ENCODE measurements at places on chromosomes 1 and 21.

GRCh38 chr1:156599811-156600210 lies 1.5 kb downstream of the GPATCH4 start:
- DNase-seq: peak; percentile 76

GRCh38 chr1:240255922-240256321 lies 164.2 kb downstream of the FMN2 start:
- no peak for DNase-seq

DNA sequence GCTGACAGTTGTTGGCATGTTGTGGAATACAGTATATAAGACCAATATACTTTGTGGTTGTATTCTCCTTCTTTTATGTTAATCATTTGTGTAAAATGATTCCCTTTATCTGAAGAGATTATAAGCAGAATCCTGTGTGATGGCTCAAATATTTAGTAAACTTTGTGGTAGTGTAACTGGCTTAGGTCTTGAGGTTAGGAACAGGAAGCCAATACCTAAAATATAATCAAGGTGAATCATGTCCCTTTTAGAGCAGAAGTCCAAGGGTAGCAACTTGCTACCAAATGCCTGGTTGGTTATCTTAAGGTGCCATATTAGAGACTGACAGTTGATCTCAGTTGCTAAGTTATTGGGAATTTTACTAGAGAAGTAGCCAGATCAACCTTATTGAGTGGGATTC lies 398.5 kb upstream of the ADAMTS5 start:
- DNase-seq: no peak

GRCh38 chr1:94304553-94304952 lies 67.2 kb upstream of the ARHGAP29 start:
- no peak for DNase-seq

DNA sequence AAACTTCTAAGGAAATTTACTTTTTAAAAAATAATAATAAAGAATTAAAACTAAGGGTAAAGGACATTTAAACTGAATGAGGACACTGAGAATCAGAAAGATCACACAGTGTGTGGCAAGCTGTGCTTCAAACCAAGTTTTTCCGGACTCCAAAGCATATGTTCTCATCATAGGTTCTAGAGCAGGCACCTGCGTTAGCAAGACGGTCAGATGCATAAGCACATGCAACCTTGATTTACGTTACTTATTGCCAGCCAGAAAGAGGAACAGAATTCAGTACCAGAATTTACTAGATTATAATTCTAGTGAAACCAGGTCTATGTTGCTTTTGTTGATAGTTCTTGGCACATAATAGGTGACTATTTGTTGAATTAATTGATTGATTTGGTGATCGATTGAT lies 6.2 kb upstream of the LBR start:
- no peak for DNase-seq

DNA sequence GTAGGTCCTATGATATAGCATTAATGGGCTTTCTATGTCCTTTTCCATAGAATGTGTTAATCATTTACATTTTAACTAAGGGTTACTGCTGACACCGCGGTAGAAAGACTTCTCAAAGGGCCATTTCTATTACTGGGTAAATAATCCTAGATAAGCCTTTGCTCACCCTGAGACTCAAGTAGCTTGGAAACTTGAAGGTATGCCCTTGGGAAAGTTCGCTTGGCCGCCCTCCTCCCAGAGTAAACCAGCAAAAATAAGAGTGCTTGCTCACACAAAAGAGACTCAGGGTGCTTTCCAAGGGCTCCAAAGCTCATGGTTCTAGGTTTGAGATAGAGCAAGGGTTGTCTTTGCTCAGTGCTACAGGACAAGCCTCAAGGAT lies 85.8 kb upstream of the TMPRSS2 start:
- DNase-seq: no peak

GRCh38 chr21:26717146-26717739 lies 128.0 kb downstream of the ADAMTS1 start:
- no peak for DNase-seq

DNA sequence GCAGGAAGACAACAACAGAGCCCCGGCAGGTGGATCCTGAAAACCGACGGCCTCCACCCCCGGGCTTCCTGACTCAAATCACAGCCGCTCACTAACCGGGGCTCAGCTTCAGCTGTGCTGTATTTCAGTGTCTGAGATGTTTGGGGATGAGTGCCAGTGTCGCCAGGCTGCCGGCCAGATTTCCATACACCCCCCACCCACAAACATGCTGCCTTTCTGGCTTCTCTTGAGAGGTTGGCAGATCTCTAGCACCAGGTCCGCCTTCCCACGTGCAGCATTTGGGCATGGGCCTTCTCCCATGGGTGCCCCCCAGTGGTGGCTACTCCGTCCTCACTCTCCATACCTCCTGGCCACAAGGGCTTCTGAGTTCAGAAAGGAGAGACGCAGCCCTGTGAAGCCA lies 34.8 kb downstream of the KCNAB2 start:
- no peak for DNase-seq

GRCh38 chr1:167695147-167695546 lies 26.6 kb upstream of the MPZL1 start:
- no peak for DNase-seq

GRCh38 chr1:83098131-83098530 lies 900.8 kb downstream of the TTLL7 start:
- no peak for DNase-seq

DNA sequence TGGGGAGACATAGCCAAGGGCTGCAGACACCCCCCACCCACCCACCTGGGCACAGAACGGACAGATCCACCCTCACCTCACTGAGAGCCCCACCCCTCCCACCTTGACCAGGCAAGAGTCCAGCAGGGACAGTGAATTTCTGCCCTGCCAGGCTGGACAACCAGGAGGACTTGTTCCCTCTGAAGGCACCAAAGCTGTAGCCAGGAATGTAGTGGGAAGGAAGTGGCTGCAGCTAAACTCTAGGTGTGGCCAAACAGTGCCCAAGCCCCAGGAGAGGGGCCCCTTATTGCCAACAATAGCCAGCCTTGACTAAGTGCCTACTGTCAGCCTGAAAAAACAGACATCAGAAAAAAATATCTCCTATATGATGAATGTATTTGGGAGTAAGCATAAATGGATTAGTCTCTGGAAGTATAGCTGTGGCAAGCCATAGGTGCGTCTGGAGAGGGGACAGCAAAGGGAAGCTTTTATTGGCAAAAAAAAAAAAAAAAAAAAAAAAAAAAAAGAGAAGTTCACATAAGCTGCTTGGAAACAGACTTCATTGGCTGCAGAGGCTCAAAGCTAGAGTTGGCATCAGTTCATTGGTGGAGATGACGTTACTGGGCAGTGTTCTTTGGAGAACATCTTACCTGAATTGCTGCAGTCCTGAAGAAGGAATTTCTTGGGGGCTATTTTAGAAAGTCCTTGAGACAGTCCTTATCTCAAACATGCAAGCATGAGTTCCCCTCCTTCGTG lies 64.1 kb upstream of the TMEM51 start:
- no peak for DNase-seq

DNA sequence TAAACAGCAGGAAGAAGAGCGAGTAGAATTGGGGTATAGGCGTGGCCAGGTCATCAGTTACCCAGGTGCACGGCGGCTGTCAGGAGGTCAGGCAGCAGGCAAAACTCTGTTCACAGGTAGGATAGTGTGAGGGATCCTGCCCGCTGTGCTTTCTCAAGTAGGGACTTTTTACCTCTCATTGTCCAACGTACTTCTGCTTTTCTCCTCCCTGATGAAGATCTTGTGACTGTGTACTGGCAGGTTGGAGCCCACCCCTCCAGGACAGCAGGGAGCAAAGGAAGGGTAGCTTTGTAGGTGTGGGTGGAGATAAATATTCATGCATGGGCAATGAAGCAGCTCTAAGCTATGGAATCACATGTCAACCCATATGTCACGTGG lies 373.5 kb downstream of the KIF26B start:
- peak; percentile 26 for DNase-seq

DNA sequence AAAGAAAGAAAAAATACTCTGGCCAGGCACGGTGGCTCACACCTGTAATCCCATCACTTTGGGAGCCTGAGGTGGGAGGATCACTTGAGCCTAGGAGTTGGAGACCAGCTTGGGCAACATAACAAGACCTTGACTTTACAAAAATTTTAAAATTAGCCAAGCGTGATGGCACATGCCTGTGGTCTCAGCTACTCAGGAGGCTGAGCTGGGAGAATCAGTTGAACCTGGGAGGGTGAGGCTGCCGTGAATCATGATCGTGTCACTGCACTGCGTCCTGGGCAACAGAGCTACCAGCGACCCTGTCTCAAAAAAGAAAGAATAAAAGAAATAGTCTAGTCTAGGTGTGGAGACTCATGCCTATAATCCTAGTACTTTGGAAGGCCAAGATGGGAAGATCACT lies 22.3 kb downstream of the RRP1B start:
- DNase-seq: no peak

GRCh38 chr1:202281316-202282024 lies 60.3 kb downstream of the UBE2T start:
- no peak for DNase-seq

- peak; percentile 35 for DNase-seq
Measured at GRCh38 chr1:232629250-232630046, 485 bp downstream of the SIPA1L2 start.

DNA sequence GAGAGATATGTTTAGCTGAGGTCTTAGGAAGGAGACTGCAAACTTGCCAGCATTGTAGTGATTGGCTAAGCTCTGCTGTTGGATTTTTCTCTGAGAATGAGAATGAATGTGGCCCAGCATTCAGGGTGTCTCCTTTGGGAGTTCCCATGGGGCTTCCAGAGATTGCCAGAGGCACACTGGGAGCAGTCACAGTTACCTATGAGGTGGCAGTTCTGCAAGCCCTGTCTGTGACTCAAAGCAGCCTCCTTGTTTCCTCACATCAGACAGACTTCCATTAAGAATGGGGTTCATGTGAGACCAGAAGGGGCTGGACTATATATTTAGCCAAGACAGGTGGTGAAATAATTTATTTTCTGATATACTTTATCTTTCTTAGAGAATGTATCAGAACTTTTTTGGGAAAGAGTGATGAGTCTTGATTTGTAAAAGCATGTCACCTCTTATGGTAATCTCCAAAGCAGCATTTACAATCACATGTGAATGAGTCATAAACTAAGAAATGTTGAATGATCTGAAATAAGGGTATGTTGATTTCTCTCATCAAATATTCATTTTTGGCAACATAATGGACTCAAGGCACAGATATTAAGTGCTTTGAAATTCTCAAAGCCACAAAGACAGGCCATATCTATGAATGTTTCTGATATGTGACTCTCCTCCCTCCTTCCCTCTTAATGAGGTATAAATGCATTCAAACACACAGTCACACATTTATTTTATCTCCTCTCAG lies 9.5 kb upstream of the SLC19A2 start:
- DNase-seq: no peak
